ENCODE measurements at places on chromosomes 6 and 20.
A peak's percentile ranks its signal among the peaks of the same experiment; 100 is the strongest.

DNA sequence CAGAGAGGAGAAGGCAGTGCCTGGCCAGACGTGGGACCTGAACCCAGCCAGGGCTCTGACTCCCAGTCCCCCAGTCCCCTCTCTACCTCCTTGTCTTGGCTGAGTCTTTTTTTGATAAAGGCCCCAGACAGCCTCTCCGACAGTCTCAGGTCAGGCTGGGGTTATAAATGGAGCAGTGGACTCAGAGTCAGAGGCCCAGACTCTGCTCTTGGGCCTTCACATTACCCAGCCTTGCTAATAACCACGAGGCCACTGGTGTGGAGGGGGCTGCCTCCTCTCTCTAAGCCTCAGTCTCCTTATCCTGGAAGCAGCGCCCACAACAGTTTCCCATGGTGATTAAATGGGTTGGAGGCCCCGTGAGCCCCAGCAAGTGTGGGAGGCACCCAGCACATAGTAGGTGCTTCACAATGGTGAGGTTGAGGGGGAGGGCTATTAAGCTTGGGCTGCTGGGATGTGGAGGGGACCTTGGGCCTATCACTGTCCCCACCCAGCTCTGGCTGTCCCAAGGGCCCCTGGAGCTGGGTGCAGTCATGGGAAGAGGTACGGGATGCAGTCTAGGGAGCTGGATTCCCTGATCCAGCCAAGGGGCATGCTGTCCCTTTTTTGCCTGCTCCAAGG lies 35.7 kb downstream of the TGM2 start:
- H3K36me3 ChIP-seq, result no peaks in the 10 kb centered on the region
- peak; percentile 1 for DNase-seq
- no peaks in the 10 kb centered on the region for H3K27me3 ChIP-seq
- H3K4me3 ChIP-seq, result no peak overlapping the region
- peaks cover 2% of the 10 kb centered on the region for H3K4me1 ChIP-seq

GRCh38 chr6:12980741-12981140 lies 264.2 kb downstream of the PHACTR1 start:
- H3K36me3 ChIP-seq, result peaks cover 8% of the 10 kb centered on the region
- DNase-seq, result no peak
- H3K4me1 ChIP-seq, result no peaks in the 10 kb centered on the region

DNA sequence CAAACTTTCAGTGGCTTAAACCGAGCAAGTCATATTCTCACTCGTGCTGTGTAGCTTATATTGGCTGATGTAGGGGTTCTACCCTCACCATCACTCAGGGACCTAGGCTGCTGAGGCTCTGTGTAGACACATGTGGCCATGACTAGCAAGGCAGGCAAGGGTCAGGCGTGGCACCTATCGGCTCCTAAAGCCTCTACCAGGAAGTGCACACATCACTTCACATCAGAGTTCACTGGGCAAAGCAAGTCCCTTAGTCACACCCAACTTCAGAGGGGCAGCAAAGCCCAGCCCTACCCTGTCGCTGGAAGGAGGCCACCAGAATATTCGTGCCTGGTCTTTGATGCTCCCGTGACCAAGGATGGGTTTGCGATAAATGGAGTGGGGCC lies 42.9 kb downstream of the PPP1R14C start:
- no peak for DNase-seq
- H3K4me3 ChIP-seq, result no peak overlapping the region
- no peak overlapping the region for H3K27ac ChIP-seq
- no peaks in the 10 kb centered on the region for H3K4me1 ChIP-seq

GRCh38 chr6:72175916-72176315 lies 289.6 kb downstream of the RIMS1 start:
- no peak for DNase-seq
- no peak overlapping the region for H3K27ac ChIP-seq
- H3K27me3 ChIP-seq, result peaks cover 14% of the 10 kb centered on the region

DNA sequence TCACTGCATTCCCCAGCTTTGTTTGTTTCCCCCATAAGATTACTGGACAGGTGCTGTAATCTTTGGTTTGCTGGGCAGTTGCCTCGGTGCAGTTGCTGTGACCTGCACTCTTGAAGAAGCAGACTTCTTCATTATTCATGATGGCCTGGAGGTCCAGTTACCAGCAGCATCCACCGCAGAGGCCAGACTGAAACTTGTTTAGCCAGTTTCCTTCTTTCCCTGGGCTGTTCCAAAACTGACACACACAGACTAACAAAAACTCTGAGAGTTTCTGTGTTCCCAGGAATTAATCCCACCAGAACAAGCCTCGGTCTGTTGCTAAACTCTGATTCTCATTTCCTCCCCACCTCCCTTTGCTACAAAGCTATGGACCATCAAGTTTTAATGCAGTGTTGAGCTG lies 144.1 kb downstream of the QRSL1 start:
- H3K36me3 ChIP-seq, result peaks cover 19% of the 10 kb centered on the region
- DNase-seq, result no peak
- H3K27ac ChIP-seq, result peak overlapping the region; percentile 73

DNA sequence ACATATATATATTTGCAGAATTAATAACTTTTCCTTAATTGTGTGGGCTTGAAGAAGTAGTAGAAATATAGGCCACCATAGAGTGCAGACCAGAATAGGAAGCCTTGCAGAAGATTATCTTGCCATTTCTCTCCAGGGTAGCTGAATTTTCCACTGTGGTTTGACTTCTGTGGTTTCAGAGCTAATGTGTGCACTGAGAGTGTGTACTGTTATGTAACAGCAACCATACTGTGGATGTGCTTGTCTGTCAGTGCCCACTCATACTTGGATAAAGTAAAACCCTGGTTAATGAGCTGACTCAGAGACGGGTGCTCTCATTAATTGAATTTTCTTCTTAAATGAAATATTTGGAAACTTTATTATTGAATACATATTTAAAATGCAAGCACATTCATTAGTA lies 57.2 kb downstream of the CEP43 start:
- no peak for DNase-seq
- no peak overlapping the region for H3K27ac ChIP-seq
- H3K4me3 ChIP-seq, result no peak overlapping the region
- no peaks in the 10 kb centered on the region for H3K27me3 ChIP-seq

GRCh38 chr6:146550911-146551310 lies 7.3 kb downstream of the RAB32 start:
- no peaks in the 10 kb centered on the region for H3K27me3 ChIP-seq
- no peaks in the 10 kb centered on the region for H3K4me1 ChIP-seq
- peaks cover 7% of the 10 kb centered on the region for H3K36me3 ChIP-seq
- H3K4me3 ChIP-seq, result no peak overlapping the region

DNA sequence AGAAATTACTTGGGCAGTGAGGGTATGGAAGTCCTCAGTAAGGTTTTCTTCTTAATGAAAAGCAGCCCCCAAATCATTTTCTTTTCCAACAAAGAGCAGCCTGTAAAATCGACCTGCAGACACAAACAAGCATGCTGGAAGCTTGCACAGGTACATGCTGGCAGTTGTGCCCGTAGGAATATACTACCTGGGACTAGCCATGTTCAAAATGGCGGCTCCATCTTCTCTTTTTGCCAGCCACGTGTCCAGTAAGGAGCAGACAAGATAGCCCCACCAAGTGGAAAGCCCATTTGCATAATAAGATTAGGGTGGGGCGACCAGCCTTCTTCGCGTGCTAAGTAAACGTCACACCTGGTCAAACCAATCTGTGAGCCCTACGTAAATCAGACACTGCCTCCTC lies 259.4 kb upstream of the AGPAT4 start:
- H3K27ac ChIP-seq, result no peak overlapping the region
- no peaks in the 10 kb centered on the region for H3K36me3 ChIP-seq
- H3K4me1 ChIP-seq, result no peaks in the 10 kb centered on the region
- H3K4me3 ChIP-seq, result no peak overlapping the region

GRCh38 chr6:46419576-46420002 lies 71.7 kb downstream of the RCAN2 start:
- peak; percentile 38 for DNase-seq
- H3K27ac ChIP-seq, result no peak overlapping the region
- H3K36me3 ChIP-seq, result no peaks in the 10 kb centered on the region
- H3K4me3 ChIP-seq, result no peak overlapping the region
- H3K4me1 ChIP-seq, result peaks cover 15% of the 10 kb centered on the region

GRCh38 chr20:40744818-40745175 lies 55.8 kb upstream of the MAFB start:
- peaks cover 11% of the 10 kb centered on the region for H3K4me1 ChIP-seq
- H3K36me3 ChIP-seq, result no peaks in the 10 kb centered on the region
- no peaks in the 10 kb centered on the region for H3K27me3 ChIP-seq
